ENCODE measurements at places on chromosomes 4 and X. TPM values are rescaled to one million over a fixed set of nuclear protein-coding genes. Genes with fewer than 3 reads are reported as not detected.

The NPY2R gene
- not detected for total RNA-seq

The S100P gene
- total RNA-seq, result 3.4 TPM

- H3K4me1 ChIP-seq, result peaks cover 80% of the 10 kb centered on the region
- H3K27me3 ChIP-seq, result no peaks in the 10 kb centered on the region
- peak; percentile 69 for DNase-seq
- peak overlapping the region; percentile 72 for H3K4me3 ChIP-seq
- H3K36me3 ChIP-seq, result peaks cover 10% of the 10 kb centered on the region
Observed at GRCh38 chrX:124217304-124218251, 114.9 kb upstream of the TEX13D start.

GRCh38 chr4:185965426-185966384, 103.3 kb upstream of the TLR3 start:
- H3K27me3 ChIP-seq, result no peaks in the 10 kb centered on the region
- H3K4me3 ChIP-seq, result no peak overlapping the region
- no peaks in the 10 kb centered on the region for H3K36me3 ChIP-seq
- H3K27ac ChIP-seq, result no peak overlapping the region
- H3K4me1 ChIP-seq, result no peaks in the 10 kb centered on the region

- no peaks in the 10 kb centered on the region for H3K36me3 ChIP-seq
- no peaks in the 10 kb centered on the region for H3K4me1 ChIP-seq
- H3K27ac ChIP-seq, result no peak overlapping the region
- H3K27me3 ChIP-seq, result no peaks in the 10 kb centered on the region
- no peak overlapping the region for H3K4me3 ChIP-seq
Observed at GRCh38 chr4:24730256-24731001, 64.9 kb upstream of the SOD3 start.

- DNase-seq, result no peak
- H3K4me3 ChIP-seq, result no peak overlapping the region
- H3K27me3 ChIP-seq, result no peaks in the 10 kb centered on the region
- H3K27ac ChIP-seq, result peak overlapping the region; percentile 60
- peaks cover 59% of the 10 kb centered on the region for H3K36me3 ChIP-seq
- peaks cover 33% of the 10 kb centered on the region for H3K4me1 ChIP-seq
Observed at GRCh38 chr4:40066651-40067050, 10.0 kb downstream of the N4BP2 start.

- H3K27me3 ChIP-seq, result no peaks in the 10 kb centered on the region
- no peak for DNase-seq
- H3K4me3 ChIP-seq, result no peak overlapping the region
- H3K36me3 ChIP-seq, result no peaks in the 10 kb centered on the region
- no peaks in the 10 kb centered on the region for H3K4me1 ChIP-seq
Observed at GRCh38 chr4:46081674-46082073, 42.2 kb downstream of the GABRG1 start.

The TREX2 gene
- total RNA-seq, result 0.94 TPM

DNA sequence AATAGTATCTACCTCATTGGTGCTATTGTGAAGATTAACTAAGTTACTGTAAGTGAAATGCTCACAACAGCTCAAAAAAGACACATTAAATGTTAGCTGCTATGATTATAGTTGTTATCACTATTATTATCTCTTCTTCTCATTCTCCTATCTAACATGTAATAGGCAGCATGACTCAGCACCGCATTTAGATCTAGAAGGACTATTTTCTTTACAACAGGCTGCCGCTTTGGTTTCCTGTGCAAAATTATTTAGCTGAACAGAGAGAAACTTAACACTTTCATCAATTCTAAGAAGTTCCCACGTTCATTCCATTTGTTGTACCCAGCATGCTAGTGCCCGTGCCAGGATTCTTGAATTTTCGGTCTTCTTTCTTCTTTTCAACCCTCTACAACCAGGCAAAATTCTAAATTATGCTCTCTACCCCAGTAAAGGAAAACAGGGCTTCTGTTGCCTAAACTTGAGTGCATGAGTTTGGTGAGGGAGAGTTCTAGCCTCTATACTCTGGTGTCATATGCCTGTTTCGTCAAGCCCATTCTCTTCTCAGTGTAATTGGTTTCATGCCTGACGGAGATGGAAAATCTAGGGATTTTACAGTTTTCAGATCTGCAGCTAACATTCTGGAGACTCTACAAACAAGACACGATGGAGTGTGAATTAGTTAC, 378.9 kb downstream of the PPP1R2C start:
- H3K27me3 ChIP-seq, result no peaks in the 10 kb centered on the region
- no peak overlapping the region for H3K4me3 ChIP-seq
- no peaks in the 10 kb centered on the region for H3K36me3 ChIP-seq
- no peak overlapping the region for H3K27ac ChIP-seq
- DNase-seq, result no peak
- peaks cover 10% of the 10 kb centered on the region for H3K4me1 ChIP-seq

DNA sequence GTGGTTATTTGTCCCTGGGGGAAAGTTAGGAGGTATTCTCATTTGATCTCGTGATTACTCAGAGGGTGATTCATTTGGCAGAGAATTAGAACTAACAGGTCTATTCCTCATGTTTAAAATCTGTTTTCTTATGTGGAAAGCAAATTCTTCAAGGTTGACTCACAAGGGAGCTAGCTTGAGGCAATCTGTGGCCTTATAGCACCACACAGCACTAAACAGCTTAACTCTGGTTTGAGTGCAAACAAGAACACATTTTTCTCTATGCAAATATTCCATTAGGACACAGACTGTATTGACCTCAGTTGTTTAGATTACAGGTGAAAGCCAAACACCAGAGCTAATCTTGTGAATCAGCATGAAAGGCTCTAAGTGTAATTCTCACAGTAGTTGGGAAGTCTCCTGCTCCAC, 694.4 kb upstream of the POU3F4 start:
- no peaks in the 10 kb centered on the region for H3K4me1 ChIP-seq
- no peak for DNase-seq
- H3K36me3 ChIP-seq, result no peaks in the 10 kb centered on the region
- no peaks in the 10 kb centered on the region for H3K27me3 ChIP-seq
- H3K4me3 ChIP-seq, result no peak overlapping the region
- no peak overlapping the region for H3K27ac ChIP-seq

GRCh38 chrX:136397001-136397400, 90.7 kb upstream of the BRS3 start:
- no peak for DNase-seq
- peaks cover 3% of the 10 kb centered on the region for H3K27me3 ChIP-seq
- H3K27ac ChIP-seq, result no peak overlapping the region
- no peaks in the 10 kb centered on the region for H3K4me1 ChIP-seq
- no peaks in the 10 kb centered on the region for H3K36me3 ChIP-seq
- H3K4me3 ChIP-seq, result no peak overlapping the region

The ITIH6 gene
- total RNA-seq, result not detected

The RPL36A gene
- total RNA-seq, result 290 TPM

GRCh38 chr4:54840430-54840829, 182.7 kb downstream of the KIT start:
- H3K4me1 ChIP-seq, result peaks cover 2% of the 10 kb centered on the region
- DNase-seq, result no peak
- H3K27ac ChIP-seq, result no peak overlapping the region
- H3K4me3 ChIP-seq, result no peak overlapping the region
- H3K36me3 ChIP-seq, result no peaks in the 10 kb centered on the region
- H3K27me3 ChIP-seq, result no peaks in the 10 kb centered on the region

- H3K27me3 ChIP-seq, result no peaks in the 10 kb centered on the region
- no peak for DNase-seq
- no peak overlapping the region for H3K27ac ChIP-seq
- no peak overlapping the region for H3K4me3 ChIP-seq
- no peaks in the 10 kb centered on the region for H3K4me1 ChIP-seq
- no peaks in the 10 kb centered on the region for H3K36me3 ChIP-seq
Observed at GRCh38 chr4:171849686-171850222, 36.5 kb downstream of the GALNTL6 start.

The F8 gene
- 3.7 TPM for total RNA-seq

- H3K36me3 ChIP-seq, result peaks cover 7% of the 10 kb centered on the region
- H3K4me1 ChIP-seq, result no peaks in the 10 kb centered on the region
- no peak overlapping the region for H3K27ac ChIP-seq
- no peak for DNase-seq
Observed at GRCh38 chr4:2333356-2333841, 71.5 kb upstream of the MXD4 start.

DNA sequence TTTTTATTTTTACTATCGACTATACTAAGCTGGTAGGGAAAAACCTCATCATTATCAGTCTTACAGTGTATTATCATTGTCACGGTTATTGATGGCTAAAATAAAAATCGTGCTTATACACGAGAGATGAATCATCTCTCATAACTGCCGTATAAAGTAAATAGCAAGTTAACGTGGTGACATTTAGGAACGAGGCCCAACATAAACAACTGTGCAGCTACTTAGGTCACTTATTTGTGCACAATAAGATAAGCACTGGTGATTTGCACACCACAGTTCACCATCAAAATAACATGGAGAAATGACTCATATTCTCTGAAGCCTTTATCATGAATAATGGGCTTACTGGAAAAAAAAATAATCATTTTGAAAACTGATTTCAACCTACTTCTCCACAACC, 482.0 kb upstream of the TENM3 start:
- H3K36me3 ChIP-seq, result no peaks in the 10 kb centered on the region
- no peak for DNase-seq
- no peak overlapping the region for H3K27ac ChIP-seq
- H3K27me3 ChIP-seq, result no peaks in the 10 kb centered on the region
- no peaks in the 10 kb centered on the region for H3K4me1 ChIP-seq

DNA sequence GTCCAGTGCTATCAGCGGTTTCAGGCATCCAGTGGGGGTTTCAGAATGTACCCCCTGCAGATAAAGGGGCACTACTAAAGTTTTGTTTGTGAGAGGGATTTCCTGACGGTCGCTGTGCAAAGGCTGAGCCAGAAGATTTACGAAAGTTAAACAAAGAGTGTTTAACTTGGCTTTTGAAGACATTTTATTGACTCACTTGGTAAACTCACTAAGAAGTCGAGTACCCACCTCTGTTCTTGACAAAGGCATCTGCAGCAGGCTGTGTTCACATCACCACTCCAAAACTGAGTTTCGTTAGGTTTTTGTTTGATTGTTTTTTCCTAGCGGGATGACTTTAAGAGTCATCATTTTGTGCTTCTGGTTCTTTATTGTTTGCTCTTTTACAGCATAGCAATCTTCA, 143.9 kb upstream of the TBL1X start:
- DNase-seq, result no peak
- H3K4me1 ChIP-seq, result peaks cover 15% of the 10 kb centered on the region
- no peaks in the 10 kb centered on the region for H3K36me3 ChIP-seq
- H3K4me3 ChIP-seq, result no peak overlapping the region
- H3K27me3 ChIP-seq, result no peaks in the 10 kb centered on the region

GRCh38 chr4:102825261-102826091, 1.9 kb downstream of the UBE2D3 start:
- no peak overlapping the region for H3K27ac ChIP-seq
- peaks cover 28% of the 10 kb centered on the region for H3K36me3 ChIP-seq
- H3K4me1 ChIP-seq, result peaks cover 42% of the 10 kb centered on the region

The EXOC1 gene
- 22.2 TPM for total RNA-seq

The BEX1 gene
- total RNA-seq, result not detected

- no peak for DNase-seq
- H3K4me1 ChIP-seq, result peaks cover 50% of the 10 kb centered on the region
- H3K27me3 ChIP-seq, result no peaks in the 10 kb centered on the region
- no peak overlapping the region for H3K4me3 ChIP-seq
- peak overlapping the region; percentile 74 for H3K27ac ChIP-seq
Observed at GRCh38 chr4:80005863-80006262, 67.2 kb downstream of the ANTXR2 start.

The HSFX4 gene
- total RNA-seq, result not detected

- no peaks in the 10 kb centered on the region for H3K4me1 ChIP-seq
- H3K36me3 ChIP-seq, result no peaks in the 10 kb centered on the region
- H3K27me3 ChIP-seq, result no peaks in the 10 kb centered on the region
Observed at GRCh38 chrX:63488546-63489373, 137.6 kb upstream of the SPIN4 start.

- no peaks in the 10 kb centered on the region for H3K27me3 ChIP-seq
- no peaks in the 10 kb centered on the region for H3K4me1 ChIP-seq
- DNase-seq, result no peak
- no peak overlapping the region for H3K27ac ChIP-seq
Observed at GRCh38 chrX:72358313-72358712, 52.6 kb upstream of the CITED1 start.

The CCKAR gene
- total RNA-seq, result not detected

DNA sequence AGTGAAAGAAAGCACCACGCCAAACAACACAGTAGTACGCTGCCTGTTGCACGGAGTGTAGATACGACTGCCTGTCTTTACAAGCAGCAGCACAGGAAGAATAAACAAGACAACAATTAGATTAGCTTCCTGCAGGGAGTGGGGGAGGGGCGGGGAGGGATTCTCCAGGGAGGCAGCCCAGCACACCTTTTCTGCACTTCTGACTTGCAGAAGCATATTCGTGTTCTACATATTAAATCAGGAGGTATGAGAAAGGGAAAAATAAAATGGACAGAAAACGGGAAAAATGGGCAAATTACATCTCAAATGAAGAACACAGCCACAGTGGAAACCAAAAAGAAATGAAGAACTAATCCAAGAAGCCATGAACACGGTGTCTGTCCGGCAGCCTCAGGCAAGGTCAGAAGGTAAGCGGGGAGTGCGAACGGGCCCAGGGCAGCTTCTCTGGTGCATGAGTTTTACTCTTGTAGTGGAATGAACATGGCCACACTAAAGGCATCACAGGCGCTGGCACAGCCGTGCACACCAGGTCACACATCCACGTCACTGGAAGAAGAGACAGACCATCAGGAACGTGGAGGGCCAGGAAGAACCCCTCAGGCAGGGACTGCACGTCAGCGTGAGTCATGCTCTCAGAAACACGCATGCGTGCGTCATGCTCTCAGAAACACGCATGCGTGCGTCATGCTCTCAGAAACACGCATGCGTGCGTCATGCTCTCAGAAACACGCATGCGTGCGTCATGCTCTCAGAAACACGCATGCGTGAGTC, 20.1 kb upstream of the ADRA2C start:
- no peaks in the 10 kb centered on the region for H3K4me1 ChIP-seq
- DNase-seq, result no peak
- no peaks in the 10 kb centered on the region for H3K36me3 ChIP-seq
- H3K4me3 ChIP-seq, result no peak overlapping the region

DNA sequence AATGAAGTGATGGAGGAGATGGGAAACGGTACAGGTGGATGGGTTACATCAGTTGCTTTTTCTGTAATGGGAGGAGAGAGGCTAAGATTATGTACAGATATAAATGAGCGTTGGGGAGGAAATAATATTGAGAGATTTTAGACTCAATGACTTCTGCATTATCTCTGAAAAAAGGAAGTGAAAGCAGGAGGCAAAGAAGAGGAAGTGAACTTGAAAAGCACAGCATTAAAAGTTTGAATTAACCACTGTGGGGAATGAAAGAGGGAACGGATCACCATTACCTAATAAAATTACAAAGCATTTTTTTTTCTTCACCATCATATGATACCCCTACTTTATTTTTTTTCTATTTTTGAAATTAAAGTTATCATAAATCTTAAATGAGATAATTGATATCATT, 1025.5 kb downstream of the RPA4 start:
- no peak overlapping the region for H3K4me3 ChIP-seq
- no peak for DNase-seq
- H3K27ac ChIP-seq, result no peak overlapping the region
- no peaks in the 10 kb centered on the region for H3K4me1 ChIP-seq
- no peaks in the 10 kb centered on the region for H3K27me3 ChIP-seq

DNA sequence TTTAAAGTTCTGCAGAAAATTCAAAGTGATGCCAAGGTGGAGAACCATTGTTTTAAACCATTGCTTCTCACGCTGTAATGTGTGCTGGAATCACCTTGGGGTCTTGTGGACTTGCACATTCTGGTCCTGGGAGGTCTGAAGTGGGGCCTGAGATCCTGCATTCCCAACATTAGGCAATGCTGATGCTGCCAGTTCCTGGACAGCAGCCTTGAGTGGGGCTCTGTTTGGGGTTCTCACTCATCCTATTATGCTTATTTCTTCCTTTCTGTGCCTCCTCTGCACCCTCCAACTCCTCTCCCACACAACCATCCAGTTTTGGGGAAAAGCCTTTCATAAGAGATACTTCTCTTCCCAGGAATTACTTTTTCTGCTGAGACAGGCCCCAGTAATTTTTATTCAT, 44.2 kb upstream of the RASSF6 start:
- H3K36me3 ChIP-seq, result no peaks in the 10 kb centered on the region
- peaks cover 5% of the 10 kb centered on the region for H3K4me1 ChIP-seq
- peaks cover 3% of the 10 kb centered on the region for H3K27me3 ChIP-seq

Measured in activated T-helper 2 cell treated with anti-CD3 and anti-CD28 coated beads, Interferon-gamma antibody, Interleukin-2, Interleukin-4, amounts not matched to agents 10 μg/mL and 5 μg/mL and 100 μg/mL, durations not matched to agents 14 hours and 24 hours and 36 hours (primary cell).